ENCODE measurements at places on chromosomes 3 and 15.

- DNase-seq: no peak
These were observed 84.9 kb upstream of the UBE2E1 start for GRCh38 chr3:23720885-23721284.

DNA sequence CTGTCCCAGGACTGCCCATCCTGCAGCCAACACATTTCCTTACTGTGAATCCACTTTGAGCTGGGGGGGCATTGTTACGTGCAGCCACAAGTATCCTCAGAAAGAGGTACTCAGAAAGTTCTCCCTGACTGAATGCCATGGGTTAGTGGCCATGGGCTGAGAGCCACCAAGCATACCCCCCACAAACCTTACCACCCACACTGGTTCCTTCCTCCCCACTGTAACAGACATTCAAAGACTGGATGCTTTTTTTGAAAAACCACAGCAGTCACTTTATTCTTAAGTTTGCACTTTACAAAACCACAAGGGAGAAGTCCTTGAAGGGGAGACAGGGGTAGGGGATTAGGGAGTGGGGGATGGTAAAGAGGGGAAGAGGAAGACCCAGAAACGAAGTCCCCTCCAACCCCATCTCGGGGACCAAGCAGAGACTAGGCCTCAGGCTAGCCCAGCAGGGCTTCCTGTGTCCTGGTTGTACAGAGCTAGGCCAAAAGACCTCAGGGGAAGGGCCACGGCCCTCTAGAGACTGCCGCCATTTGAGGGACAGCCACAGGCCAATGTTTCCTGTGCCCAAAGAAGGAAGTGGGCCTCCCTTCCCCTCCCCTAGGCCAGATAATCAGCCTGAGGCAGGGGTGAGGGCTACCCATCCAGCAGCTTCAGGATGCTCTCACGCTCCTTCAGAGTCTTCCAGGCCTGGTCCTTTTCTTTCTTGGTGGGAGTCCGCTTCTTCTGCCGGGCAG, 10.1 kb upstream of the CAMK1 start:
- DNase-seq: peak; percentile 45

- no peak for DNase-seq
These were observed 21.6 kb downstream of the SNX33 start for GRCh38 chr15:75669191-75669878.

DNA sequence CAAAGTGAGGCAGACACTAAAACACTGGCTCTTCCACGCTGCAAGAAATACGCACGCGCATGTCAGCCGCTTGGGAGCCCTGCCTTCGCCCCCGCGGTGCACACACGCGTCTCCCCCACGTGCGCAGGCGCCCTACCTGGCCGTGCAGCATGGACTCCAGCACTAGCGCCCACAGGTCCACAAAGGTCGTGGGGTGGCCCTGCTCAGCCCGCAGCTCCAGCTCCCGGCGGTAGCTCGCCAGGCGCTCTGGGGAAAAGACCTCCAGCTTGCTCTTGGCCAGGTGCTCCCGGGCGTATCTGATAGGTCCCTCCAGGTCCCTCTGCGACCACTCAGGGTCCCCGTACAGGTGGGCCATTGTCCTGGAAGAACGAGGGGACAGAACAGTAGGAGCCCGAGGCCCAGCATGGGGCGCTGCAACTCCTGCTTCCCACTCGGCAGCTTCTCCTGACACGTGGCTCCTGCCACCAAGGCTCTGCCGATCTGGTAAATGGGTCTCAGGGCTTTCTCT, 14.9 kb downstream of the PLA2G4D start:
- no peak for DNase-seq

GRCh38 chr3:150035910-150036612, 65.4 kb upstream of the PFN2 start:
- no peak for DNase-seq

- no peak for DNase-seq
These were observed 54.4 kb upstream of the TLE3 start for GRCh38 chr15:70152070-70152480.

GRCh38 chr3:144437989-144438388, 466.4 kb downstream of the DIPK2A start:
- no peak for DNase-seq

DNA sequence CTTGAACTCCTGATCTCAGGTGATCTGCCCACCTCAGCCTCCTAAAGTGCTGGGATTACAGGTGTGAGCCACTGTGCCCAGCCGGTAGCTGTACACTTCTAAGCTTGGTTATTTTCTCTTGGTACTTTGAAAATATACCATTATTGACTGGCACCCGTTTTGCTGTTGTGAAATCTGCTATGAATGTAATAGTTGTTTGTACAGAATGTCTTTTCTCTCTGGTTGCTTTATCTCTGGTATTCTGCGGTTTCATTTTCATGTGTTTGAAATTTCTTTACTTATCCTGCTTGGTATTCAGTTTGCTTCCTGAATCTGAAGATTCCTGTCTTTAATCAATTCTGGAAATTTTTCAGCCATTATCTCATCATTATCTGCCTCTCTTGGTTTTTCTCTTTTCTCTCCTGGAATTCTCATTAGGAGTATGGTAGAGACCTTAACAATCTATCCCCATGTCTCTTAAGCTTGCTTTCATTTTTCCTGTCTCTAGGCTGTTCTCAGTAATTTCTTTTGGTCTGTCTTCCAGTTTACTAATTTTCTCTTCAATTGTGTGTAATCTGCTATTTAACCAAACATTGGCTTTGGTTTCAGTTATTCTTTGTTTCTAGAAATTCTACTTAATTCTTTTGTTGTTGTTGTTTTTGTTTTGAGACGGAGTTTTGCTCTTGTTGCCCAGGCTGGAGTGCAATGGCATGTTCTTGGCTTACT, 2.8 kb upstream of the PAK2 start:
- no peak for DNase-seq

DNA sequence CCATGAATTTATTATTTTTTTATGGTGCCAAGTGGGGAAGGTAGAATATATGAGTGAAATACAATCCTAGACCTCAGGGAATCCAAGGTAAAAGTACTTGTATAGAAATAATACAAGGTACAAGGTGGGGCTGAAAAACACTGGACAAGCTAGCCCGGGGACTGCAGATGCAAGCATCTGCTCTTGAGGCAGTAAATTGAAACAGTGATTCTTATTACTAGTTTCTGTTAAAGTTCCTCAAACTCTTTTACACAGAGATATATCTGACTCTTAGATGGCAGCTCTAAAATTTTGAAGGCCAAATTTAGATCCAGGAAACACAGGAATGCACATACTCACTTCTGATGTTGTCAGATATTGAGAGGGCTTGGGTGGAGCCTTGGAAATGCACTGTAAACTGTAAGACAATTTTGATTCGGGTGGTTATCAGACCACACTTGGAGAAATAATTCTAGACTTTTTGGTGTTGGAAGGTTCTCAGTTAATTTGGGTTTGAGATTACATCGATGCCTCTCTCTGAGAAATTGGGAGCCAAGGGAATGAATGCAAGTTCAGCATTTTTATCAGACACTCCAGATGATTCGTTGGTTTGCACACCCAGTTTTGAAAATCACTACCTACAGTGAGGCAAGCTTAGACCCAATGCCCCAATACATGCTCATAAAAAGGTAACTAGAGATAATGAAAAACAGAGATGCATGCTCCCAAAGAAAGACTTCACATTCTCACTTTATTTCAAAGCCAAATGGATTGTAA, 7.3 kb downstream of the TP63 start:
- DNase-seq: no peak

- DNase-seq: no peak
These were observed 5.5 kb downstream of the KLF13 start for GRCh38 chr15:31332020-31332680.

DNA sequence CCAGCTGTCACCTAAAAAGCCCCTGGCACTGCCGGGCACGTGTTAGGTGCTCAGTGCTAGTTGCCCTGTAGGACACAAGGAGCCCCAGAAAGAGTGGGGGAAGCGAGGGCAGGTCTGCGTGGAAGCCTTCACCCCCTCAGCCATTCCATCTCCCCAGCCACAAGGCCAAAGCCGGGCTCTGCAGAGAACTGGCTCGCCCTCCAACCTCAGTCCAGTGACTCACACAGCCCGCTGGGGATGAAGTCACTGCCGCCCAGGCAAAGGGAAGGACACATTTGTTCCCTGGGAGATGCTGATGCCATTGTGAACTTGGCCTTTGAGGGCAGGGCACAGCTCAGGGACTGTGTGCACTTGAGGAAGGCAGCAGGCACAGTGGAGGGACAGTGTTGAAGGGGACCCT, 48.1 kb downstream of the IQSEC1 start:
- no peak for DNase-seq

GRCh38 chr3:184156522-184156955, 1.4 kb downstream of the DVL3 start:
- DNase-seq: no peak

- DNase-seq: no peak
These were observed 96.0 kb downstream of the ABHD5 start for GRCh38 chr3:43786526-43787305.

GRCh38 chr3:96700322-96701315, 113.8 kb upstream of the EPHA6 start:
- no peak for DNase-seq

DNA sequence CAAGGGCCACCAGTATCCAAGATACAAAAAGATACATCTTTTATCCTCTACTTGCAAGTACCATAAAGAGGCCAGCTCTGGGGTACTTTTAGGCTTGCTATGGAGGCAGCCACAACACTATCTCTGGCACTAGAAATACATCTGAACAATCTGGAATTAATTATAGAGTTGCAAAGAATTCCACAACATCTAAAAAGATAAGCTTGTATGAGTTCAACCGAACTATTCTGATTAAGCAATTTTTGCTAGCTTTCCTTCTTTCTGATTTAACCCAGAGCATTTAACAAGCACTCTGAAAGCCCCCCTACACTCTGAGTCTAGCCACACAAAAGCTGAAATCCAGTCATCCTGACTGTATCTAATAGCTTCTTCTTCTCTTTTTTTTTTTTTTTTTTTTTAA, 95.4 kb downstream of the FRMD5 start:
- DNase-seq: no peak

- DNase-seq: no peak
These were observed 8.7 kb downstream of the KIF7 start for GRCh38 chr15:89646416-89647141.

- DNase-seq: peak; percentile 32
These were observed 675 bp downstream of the PSMD6 start for GRCh38 chr3:64022451-64023186.

DNA sequence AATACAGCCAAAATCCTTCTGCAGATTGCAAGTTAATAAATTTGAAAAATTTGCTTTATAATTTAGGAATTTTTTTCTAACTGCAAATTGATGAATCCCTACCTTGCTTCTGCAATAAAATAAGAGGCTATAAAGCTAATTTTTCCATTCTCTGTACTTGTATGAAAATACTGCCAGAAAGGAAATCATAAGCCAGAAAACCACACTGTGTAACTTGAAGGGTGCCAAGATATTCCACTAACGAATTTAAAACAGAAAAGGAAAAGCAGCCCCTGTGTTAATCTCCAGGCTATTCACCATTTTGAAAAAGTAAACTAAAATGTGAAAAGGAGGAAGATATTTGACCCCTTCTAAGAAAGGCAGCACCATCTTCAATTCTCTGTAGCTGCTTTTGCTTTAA, 557.9 kb upstream of the ZNF385D start:
- no peak for DNase-seq

- peak; percentile 54 for DNase-seq
These were observed 1.5 kb downstream of the DLL4 start for GRCh38 chr15:40930430-40931299.

GRCh38 chr3:27252646-27253045, 116.5 kb downstream of the NEK10 start:
- DNase-seq: no peak

GRCh38 chr3:4340411-4341335, 37.5 kb downstream of the SETMAR start:
- DNase-seq: no peak

GRCh38 chr15:98412852-98413251, 235.5 kb upstream of the IGF1R start:
- no peak for DNase-seq

DNA sequence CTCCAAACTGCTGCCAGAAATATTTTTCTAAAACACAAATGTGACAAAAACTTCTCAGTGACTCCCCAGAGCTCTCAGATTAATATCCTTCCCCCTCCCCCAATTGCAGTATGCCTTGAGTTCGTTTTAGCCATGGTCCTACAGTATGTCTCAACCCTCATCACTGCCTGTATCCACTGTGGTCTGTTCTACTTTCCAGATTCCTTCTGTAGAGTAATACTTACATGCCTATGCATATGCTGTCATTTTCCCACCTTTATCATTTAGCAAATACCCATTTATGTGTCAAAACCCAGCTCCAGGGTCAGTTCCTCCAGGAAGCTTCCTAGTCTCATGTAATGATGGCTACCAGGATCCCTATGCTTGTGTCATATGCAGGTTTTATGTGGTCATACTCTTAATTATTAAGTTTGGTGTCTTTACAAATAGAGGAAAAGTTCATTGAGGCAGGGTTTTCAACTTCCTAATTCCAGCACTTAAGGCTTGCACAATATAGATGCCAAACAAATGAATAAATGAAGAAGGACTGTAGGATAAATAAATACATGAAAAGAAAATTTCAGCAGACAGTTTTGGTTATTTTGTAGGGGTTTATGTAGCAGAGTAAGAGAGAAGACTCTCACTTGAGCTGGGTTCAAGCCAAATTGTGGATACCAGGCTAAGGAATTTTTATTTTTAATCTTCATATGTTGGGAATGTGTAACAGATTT, 170.8 kb downstream of the ALCAM start:
- DNase-seq: no peak

- DNase-seq: no peak
These were observed 45.1 kb downstream of the CCDC191 start for GRCh38 chr3:114011059-114011797.

- no peak for DNase-seq
These were observed 43.6 kb upstream of the CNOT10 start for GRCh38 chr3:32641356-32641755.

DNA sequence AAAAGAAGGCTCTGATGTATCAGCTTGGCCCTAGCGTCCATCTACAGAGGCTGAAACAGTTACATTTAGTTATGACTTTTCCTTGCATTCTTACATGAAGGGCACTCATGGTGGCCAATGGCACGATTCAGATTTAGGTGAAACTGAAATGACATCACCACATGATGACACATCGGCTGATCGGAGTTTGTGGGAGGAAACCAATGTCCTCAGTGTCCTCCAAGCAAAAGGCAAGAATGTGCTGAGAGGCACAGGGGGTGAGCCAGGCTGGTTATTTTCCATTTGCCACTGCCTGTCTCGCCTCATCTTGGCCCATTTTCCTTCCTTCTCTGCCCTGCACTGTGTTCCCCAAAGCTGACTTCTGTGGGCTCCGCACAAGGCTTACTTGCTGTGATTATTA, 34.4 kb downstream of the TARS3 start:
- DNase-seq: no peak

GRCh38 chr3:15794303-15794771, 3.4 kb downstream of the ANKRD28 start:
- no peak for DNase-seq

DNA sequence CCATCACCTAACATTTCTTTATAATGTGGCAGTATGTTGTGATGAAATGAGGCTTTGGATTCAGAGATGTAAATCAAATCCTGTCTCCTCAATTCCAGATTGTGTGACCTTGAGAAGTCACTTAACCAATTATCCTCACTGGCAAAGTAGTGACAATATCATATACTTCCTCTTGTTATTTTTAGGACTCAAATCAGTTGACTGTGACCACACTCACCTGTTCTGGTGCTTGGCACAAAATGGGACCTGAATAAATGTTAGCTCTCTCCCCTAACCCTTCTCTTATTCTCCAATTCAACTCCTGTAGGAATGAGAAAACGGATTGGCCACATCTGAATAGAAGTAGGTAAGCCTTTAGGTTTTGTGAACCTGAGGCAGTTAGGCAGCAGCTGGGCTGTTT, 42.1 kb downstream of the IQCH start:
- DNase-seq: no peak

- DNase-seq: no peak
These were observed 30.5 kb upstream of the ZFAND6 start for GRCh38 chr15:80028937-80029336.

GRCh38 chr15:37101980-37102304, 1.6 kb upstream of the MEIS2 start:
- no peak for DNase-seq
